ENCODE measurements at places on chromosomes 4 and X.

DNA sequence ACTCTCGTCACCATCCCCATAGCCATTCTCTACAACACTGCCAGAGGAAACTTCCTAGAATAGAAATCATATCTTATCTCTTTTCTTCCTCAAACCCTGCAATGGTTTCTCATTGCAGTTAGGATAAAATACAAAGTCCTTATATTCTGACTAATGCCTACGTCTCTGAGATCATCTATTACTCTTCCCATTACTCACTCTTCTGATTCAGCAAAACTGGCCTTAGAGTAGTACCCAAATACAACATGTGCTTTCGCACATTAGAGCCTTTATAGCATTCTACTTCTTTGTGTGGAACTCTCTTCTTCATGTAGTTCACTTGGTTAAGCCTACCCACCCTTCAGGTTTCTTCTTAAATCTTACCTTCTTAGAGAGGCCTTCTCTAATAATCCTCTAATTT is 28.0 kb downstream of the LHFPL1 start:
- no peak for DNase-seq

DNA sequence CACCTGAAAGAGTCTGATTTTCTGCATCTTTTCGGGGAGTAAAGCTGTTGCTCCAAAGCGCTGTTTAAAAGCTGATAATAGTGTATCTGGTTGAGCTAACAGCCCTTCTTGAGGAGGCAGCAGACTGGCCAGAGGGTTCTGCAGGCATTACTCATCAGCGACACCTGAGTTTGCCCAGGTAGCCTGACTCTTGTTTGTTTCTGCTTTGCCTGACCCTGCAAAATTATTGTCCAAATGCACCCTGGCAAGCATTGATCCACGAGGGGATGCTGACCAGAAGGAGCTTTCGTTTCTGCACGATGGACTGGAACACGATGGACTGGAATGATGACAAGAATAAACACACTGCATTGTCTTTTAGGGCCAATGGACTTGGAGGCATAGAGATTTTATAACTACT is 6.2 kb downstream of the CD99 start:
- DNase-seq = no peak

GRCh38 chr4:45199736-45200135 is 473.4 kb upstream of the GNPDA2 start:
- DNase-seq = no peak

GRCh38 chr4:123397144-123398065 is 810 bp downstream of the SPRY1 start:
- no peak for DNase-seq

- no peak for DNase-seq
These were observed 104.9 kb upstream of the PSAPL1 start for GRCh38 chr4:7539659-7540058.

GRCh38 chr4:139786494-139787354 is 121.1 kb downstream of the MGST2 start:
- DNase-seq = no peak

DNA sequence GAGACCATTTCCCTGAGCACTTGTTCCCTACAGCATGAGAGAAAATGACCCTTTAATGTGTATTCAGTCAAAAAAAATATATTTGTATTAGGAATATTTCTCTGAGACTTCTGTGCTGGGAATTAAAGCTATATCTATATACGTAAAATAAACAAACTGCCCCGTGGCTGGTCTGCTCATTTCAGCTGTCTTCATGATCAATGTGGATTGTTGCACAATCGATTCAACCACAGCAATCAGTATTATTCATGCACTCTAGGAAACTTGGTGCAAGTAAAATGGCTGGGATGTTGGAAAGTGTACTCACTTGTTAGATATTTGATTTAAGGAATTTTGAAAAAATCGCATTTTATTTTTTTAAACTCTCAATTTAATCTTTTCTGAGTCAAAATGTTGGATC is 307.9 kb upstream of the ZFP42 start:
- no peak for DNase-seq

GRCh38 chr4:117949621-117950020 is 84.7 kb upstream of the NDST3 start:
- DNase-seq = no peak

DNA sequence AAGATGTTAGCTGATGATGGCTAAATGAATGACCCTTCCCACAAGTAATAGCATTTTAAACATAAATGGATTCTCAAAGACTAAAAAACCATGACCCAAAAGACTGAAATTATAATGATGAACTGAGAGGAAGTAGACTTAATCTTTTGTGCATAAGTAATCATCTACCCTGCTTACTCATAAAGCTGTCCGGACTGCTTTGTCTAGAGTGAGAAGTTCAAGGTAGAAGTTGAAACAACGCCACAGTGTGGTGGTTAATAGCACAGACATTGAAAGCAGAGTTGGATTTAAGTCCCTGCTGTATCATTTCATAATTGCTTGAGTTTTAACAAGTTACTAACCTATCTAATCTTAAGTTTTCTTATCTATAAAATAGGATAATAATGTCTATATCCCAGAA is 346.6 kb downstream of the CENPC start:
- DNase-seq = no peak

GRCh38 chr4:140944572-140944971 is 188.4 kb upstream of the TBC1D9 start:
- DNase-seq = no peak

- DNase-seq = no peak
These were observed 580 bp upstream of the MMGT1 start for GRCh38 chrX:135974279-135974856.

DNA sequence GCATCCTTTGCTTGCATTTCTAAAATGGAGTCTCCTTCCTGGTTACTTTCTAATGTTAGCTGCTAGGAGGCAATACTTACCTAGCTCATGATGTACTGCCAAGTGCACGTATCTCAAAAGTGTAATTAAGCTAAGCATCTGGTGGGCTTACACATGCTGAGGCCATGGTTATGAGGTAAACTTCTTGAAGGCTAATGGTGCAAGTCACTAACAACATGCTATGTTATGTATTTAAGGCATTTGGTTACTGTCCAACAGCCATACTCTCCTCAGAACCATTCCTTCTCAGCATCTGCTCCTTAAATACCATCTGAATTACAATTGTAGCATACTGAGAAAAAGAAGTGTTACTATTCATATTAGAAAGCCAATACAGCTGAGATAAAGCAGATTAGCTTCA is 318.6 kb upstream of the BMP3 start:
- no peak for DNase-seq

GRCh38 chrX:104325213-104325585 is 70.5 kb upstream of the ESX1 start:
- no peak for DNase-seq

DNA sequence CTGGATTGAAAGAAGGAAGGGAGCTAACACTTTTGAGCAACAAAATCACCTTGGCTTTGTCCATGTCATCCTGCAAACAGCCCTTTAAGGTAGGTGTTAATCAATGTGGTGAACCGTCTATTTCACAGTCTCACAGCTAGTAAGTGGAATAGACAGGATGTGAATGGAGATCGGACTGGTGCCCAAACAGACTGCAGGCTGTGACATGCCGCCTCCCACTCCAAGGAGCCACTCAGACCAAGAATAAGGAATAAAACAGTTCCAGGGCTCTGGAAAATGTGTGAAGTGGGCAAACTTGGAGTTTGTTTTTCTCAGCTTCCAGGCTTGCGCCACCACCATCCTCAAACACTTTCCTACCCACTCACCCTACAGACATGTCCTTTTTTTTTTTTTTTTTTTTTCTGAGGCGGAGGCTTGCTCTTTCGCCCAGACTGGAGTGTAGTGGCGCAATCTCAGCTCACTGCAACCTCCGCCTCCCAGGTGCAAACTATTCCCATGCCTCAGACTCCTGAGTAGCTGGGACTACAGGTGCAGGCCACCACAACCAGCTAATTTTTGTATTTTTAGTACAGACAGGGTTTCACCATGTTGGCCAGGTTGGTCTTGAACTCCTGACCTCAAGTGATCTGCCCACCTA is 57.7 kb upstream of the SEC24B start:
- no peak for DNase-seq

DNA sequence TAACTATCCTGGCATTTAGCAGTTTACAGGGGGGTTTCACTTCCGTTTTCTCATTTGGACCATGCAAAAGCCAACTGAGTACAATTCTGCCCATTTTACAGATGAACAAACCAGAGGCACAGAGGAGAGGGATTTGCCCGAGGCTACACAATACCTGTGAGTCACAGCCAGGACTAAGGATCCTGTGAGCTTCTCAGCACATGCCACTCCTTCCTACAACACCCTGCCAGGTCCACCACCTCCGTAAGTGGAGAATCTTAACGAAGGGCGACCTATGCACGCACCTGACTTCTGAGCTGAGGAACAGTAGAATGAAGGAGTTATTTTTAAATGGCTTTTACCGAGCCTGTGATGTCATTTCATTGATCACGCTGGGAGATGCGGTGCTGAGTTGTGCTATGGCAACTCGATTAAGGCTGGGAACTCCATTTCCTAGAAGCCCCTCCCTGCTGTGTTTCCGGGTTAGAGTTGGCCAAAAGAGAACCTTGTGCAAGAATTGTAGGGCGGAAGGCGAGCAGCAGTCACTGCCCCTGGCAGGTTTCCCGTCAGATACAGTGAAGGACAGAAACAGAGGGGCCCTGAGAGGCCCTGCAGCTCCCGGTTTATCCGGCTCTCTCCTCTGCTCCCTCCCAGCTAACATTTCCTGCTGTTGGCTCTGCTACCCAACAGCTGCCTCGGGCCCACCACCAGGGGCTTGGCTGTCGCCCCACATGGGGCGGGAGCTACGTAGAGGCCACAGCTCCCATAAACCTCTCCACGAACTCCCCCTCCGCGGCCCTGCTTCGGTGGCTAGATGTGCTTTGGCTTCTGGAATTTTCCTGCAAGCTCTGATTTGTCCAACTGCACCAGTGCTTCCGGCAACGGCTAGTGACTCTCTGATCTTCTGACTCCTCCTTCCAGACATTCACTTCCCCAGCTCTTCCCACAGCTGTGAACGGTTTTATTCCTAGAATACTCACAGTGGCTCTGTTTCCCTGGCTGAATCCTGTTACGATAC is 75.1 kb upstream of the USP9X start:
- DNase-seq = no peak

DNA sequence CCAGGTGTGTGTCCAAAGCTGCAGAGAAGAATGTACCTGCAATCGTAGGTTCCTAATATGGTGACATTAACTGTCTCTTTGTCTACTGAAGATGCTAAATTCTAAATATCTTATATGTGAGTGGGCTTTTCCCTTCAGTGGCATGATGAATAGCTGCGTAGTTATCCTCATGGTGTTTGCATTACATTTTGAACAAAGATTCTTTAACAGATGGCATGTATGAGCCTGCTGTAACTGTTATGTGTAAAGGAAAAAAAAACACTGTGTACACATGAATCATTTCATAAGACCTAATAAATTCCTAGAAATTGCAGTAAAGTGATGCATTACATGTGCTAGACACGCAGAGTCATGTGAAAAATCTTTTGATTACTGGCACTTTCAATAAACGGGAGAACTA is 288.0 kb downstream of the SH2D1A start:
- DNase-seq = no peak

- DNase-seq = no peak
These were observed at the start of gene CORIN for GRCh38 chr4:47837908-47838294. CORIN (minus strand) TSS chr4:47838067; CDS start chr4:47837949, 118 bp downstream.

GRCh38 chrX:150146271-150146896 is 208.1 kb upstream of the EOLA2 start:
- DNase-seq = no peak

- no peak for DNase-seq
These were observed 246.6 kb downstream of the THOC2 start for GRCh38 chrX:123486297-123486696.

All from cerebellar nuclear complex (tissue), 1 donor.